KG1 (cell line): ENCODE measurements at places on chromosomes 2 and 18.

- DNase-seq = no peak
These were observed 33.9 kb downstream of the FN1 start for GRCh38 chr2:215401896-215402379.

DNA sequence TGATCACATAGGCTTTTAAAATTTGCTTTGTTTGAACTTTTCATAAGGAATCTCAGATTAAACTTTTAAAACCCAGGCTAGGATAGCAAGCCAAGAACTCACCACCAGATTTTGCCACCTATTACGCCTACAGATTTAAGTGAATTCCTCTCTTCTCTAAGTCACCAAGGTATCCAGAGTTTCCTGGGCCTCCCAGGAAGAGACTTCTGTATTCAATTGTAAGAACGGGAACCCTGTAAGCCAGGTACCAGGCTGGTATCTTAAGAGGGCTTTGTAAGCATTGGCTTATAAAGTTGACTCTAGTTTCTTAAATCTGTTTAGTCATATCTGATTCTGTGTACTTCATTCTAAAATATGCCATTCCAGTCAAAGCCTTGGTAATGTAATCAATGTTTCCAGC lies 285.1 kb downstream of the MBD5 start:
- no peak for DNase-seq

DNA sequence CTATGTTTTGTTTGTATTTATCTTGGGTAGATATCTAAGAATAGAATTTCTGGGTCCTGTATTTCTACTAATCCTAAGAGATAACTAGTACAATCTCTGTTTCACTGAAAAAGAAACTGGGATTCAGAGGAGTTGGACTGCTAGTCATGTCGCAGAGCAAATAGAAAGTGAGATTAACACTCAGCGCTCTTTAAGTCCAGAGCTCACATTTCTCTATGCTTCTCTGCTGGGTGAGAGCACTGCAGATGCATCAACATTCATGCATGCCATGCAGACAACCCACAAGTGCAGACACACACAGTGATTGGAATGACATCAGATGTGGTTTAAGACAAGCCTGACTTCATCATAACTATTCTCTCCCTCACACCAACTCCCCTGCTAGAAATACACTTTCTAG lies 563.8 kb downstream of the TDRD15 start:
- DNase-seq = no peak

DNA sequence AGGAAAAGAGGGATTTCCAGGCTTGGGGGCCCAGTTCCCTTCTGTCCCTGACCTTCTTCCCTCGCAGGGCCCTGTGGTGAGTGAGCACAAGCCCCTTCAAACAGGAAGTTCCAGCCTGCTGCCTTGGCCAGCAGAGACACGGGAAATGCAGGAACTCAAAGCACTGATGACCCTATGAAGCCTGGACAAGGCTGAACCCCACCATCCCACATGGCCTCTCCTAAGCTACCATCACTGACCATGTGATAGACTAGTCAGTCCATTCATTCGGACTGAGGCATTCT lies 196.4 kb downstream of the TNS1 start:
- no peak for DNase-seq

- no peak for DNase-seq
These were observed 34.1 kb upstream of the GCC2 start for GRCh38 chr2:108414945-108415344.

DNA sequence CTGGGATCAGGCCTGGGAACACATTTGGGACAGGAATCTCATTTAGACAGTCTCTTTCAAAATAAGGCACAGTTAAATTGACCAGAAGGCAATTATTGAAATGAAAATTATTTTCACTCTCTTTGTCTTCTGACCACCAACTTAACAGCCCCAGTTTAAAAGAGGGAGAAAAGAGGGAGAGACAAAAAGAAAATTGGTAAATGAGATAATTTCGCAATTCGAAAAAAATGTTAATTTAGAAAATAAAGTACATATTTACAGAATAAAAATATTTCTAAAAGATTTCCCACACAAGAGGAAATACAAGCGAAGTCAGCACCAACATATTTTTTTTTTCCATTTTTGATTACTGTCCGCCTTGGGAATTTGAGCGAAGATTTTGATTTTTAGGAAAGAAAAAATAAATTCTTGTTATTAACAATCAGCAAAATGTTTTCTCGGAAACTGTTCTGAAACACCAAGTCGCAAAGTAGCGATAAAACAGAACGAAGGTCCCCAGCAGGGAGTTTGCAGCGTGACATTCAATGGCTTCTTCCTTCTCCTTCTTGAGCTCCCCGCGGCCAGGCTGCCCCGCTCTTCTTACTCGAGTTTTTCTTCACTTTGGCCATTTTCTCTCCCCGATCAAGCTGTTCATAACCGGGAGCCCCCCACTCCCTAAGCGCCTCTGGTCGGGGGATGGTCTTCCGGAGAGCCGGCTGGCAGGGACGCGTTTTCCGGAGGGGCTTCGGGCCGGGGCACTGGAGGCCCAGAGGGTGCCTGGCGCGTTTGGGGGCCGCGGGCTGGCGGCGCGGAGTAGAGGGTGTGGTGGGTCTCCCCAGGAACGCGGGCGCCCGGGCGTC lies 5.0 kb downstream of the SP9 start:
- DNase-seq = no peak

GRCh38 chr2:238698072-238698352 lies 149.9 kb upstream of the TWIST2 start:
- DNase-seq = no peak

DNA sequence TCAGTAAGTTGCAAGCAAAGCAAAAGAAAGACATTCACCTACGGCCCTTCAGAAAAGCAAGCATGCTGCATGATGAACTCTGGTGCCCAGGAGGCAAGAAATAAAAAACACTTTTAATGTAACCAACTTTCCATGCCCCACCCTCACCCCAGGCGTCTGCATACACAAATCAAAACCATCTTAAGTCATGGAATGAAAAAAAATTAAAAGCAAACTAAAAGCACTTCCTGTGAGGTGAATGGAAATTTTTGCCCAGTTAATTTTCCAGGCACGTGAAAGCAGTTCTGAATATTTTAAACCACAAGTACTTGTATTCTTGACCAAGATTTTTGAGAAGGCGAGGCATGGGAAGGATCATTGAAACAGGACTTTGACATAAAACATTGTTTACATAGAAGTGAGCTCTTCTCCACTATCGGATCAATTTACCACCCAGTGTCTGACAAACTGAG lies 2.5 kb upstream of the ICOS start:
- DNase-seq = no peak

DNA sequence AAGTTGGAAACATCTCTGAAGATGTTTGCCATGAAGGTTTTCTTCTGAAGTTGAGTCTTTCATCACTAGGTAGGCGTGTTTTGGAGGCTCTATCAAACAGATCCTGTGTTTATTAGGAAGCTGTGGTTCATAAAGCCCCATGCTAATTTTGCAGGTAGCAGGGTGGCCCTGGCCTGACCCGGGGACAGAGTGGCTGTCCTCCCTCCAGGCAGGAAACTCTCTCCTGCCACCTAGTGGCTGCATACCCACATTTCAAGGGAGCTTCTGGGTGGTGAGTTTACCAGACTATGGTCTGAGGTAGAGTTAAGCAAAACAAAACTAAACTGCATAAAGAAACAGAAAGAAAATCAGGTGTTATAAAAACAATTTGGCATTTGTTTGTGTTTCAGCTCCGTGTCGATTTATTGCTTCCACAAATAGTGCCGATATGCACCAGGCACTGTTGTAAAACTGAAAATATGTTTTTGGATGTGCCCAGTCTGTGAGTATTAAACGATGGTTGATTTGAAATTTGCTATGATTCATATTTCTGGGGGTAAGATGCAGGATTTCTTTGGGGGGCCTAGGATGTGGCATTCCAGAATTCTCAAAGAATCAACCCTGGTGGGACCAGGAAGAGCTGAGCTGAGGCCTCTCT lies 26.0 kb upstream of the IL37 start:
- peak; percentile 72 for DNase-seq

DNA sequence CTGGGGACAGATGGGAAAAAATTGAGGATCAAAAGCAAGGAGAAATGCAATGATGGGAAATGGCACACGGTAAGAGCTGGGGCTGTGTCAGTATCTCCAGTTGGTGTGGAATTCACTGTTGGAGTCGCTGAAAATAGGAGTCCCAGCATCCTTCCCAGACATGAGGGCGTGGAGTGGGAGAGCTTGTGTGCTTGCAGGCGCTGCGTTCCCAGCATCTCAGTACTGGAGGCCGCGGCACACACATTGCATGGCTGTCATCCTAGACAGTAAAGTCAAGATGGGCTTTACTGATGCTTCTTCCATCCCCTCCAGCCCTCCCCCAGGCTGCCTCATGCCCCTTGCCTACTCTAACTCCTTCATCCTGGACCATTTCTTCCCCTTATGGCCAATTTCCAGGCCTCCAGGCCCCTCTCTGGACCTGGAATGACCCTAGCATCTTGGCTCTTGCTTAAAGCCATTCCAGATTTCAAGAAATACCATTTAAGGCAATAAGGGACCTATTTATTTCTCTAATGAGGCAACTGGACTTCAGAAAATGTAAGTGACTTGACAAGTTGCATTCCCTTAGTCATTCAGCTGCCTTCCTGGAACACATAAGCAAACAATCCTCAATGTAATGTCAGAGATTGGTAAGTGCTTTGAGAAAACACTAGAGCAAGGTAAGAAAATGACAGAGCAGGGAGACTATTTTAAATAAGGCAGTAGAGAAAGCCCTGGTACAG lies 70.5 kb upstream of the TTC39C start:
- DNase-seq = no peak

GRCh38 chr18:32301361-32301760 lies 111.5 kb downstream of the MEP1B start:
- DNase-seq = no peak

DNA sequence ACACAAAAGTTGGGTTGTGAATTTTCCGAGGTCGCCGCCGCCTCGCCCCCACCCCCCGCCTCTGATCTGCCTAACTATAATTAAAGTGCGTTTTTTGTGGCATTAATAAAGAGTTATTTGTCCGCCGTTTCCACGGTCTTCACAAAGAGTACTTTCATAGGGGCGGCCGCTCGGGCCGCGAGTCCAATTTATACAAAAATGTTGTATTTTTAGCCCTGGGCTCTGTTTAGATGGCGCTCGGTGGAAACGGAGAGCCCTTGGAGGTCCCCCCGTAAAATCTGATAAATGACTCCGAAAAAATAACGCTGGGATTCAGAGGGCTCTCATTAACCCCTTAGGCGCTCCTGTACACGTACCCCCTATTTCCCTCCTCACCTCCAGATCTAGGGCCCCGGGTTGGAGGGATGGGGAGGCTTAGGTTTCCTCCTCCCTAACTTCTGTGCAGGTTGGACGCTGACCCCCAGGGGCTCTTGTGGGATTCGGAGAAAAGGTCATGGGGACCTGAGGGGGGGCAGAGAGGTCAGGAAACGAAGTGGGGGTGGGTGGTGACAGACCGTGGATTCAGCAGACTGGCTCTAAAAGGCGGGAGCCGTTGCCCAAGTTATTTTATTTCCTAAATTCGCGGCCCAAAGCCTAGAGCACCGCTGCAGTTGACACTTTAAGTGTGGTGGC lies 1.9 kb downstream of the CYP26B1 start:
- no peak for DNase-seq

DNA sequence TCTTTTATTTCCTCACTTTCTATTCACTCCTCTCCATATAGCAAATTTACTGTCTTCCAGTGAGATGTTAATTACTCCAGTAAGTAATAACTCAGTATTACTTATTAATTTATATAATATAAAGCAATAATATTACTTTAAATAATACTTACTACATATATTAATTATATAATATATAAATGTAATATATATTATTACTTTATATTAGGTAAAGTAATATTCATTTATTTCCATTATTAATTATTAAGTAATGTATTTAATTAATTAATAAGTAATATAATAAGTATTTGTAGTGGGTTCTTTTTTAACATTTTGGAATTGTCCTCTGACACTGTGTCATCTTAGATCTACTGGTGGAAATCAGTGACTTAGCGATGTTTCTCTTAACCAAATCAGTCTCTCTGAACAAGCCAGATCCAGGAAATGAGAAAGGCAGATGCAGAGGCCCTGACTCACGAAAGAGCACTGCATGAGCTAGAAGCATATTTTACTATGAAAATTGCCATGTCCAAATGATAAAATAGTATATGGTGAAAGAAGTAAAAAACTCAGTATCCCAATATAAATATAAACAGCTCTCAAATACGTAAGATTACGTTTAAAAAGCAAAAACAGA lies 115.9 kb downstream of the DSEL start:
- no peak for DNase-seq

DNA sequence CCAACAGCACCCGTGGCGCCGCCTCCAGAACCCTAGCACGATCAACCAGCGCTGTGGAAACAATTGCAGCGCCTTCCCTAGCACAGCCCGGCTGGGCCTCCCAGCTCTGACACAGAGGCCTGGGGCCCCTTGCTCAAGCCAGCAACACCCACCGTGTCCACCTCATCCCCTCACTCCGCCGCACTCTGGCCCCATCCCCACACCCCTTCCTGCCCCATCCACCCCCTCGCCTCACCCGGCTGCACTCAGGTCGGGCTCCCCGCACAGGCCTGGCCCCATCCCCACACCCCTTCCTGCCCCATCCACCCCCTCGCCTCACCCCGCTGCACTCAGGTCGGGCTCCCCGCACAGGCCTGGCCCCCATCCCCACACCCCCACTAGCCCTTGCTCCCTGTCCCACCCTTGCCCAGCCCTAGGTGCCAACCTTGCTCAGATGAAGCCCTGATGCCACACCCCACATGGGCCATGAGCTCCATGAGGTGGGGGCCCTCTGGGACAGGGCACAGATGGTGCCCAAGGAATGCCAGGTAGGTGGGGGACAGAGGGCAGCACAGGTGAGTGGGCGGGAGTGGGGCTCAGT lies 28.7 kb downstream of the KIF1A start:
- no peak for DNase-seq

GRCh38 chr2:225164401-225165050 lies 122.3 kb upstream of the DOCK10 start:
- DNase-seq = no peak

DNA sequence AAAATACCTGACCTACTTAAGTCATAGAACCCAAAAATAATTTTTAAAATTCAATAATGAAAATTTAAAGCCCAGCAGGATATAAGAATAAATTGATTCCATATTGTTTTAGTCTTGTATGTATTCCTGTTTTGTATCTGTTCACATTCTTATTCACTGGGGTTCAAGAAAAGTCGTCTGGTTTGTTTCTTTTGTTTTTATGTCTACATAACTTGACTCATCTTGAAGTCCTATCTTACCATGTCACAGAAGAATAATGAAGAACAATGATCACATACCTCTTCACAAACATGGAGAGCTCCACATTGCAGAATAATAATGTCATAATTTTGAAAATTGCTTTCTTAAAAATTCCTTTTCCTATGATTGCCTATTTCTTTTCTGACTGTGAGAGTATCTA lies 43.4 kb upstream of the LRP1B start:
- DNase-seq = no peak

GRCh38 chr2:170221317-170222288 lies 43.7 kb downstream of the MYO3B start:
- DNase-seq = no peak
